Ureter (tissue), 1 donor: ENCODE measurements at places on chromosomes 12 and 14.

DNA sequence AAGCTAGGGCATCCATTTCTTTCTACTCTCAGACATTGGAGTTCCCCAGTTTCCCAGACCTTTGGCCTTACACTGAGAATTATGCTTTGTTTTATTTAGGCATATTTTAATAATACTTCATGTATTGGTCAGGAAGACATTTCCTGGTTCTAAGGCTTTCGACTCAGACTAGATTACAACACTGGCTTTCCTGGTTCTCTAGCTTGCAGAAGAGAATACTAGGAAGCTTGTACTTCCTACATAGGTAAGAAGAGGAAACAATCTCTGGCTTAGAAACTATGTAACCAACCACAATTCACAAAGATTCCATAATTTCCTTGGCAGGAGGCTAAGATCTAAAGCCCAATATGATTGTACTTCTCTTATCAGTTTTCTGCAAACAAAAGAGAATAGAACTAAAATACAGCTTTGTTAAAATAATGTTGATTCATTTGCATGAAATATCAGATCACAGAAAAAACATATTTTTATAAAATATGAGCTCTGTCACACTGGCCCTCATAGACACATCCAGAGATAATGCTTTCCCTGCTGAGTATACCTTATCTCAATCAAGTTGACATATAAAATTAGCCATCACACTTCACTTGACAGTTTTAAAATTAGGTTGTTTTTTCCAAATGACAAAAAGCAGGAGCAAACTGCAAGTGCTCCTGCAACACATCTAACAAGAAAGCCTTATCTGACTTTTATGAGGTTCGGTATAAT, 30.5 kb downstream of the CLEC2D start:
- DNase-seq, result no peak

DNA sequence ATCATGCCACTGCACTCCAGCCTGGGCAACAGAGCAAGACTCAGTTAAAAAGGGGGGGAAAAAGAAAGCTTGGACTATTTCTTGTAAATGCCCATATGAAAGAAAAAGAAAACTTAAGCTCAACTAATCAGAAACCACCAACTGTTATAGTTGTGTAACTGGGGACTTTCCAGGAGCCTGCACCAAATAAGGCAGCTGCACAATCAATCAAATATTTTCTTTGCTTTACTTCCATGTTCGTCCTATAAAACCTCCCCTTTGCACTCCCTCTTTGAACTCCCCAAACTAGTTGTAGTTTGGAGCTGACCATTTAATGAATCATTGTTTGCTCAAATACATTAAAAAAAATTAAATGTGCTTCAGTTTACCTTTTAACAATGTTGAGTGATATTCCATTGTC, 54.9 kb downstream of the OTOGL start:
- no peak for DNase-seq

- no peak for DNase-seq
Measured at GRCh38 chr12:84036912-84037311, 875.7 kb downstream of the SLC6A15 start.

GRCh38 chr12:68451261-68452077, 119.3 kb upstream of the MDM1 start:
- peak; percentile 44 for DNase-seq

- DNase-seq, result no peak
Measured at GRCh38 chr12:132046561-132046960, 96.8 kb downstream of the EP400 start.

- no peak for DNase-seq
Measured at GRCh38 chr12:72995616-72996015, 723.4 kb downstream of the TRHDE start.

DNA sequence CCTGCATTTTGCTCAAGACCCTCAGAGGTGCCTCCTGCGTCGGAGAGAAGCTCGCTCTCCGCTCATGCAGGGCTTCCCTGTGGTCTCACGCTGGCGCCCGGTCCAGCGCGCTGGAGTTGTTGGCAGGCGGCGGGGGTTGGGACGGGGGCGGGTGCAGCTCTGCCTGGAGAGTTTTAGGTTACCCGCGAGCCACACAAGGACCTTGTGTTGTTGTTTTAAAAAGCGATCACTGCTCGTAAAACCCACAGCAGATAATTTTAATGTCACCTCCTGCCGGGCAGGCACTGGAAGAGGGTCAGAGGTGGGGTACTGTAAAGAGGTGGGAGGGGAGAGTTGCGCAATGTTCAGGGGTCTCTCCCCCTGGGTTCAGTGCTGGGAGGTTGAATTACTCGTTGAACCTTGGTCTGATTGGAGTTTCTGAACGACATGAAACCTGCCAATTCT, 850 bp downstream of the SMOC1 start:
- DNase-seq, result no peak

DNA sequence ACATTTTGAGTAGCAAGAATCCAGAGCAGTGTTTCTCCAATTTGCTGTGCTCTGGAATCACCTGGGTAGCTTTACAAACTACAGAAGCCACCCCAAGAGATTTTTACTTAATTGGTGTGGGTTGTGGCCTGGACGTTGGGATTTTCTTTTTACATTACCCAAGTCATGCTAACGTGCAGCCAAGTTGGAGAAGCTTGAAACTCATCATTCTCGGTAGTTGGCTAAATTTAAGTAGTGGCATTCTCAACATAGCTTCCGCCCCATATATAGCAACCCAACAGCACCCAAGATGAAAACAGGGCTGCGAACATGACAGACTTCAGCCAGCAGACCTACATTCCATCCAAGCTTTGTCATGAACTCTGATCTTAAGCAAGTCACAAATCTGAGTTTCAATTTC, 25.0 kb downstream of the DAD1 start:
- no peak for DNase-seq

- no peak for DNase-seq
Measured at GRCh38 chr14:100413699-100414098, 90.6 kb downstream of the SLC25A47 start.

DNA sequence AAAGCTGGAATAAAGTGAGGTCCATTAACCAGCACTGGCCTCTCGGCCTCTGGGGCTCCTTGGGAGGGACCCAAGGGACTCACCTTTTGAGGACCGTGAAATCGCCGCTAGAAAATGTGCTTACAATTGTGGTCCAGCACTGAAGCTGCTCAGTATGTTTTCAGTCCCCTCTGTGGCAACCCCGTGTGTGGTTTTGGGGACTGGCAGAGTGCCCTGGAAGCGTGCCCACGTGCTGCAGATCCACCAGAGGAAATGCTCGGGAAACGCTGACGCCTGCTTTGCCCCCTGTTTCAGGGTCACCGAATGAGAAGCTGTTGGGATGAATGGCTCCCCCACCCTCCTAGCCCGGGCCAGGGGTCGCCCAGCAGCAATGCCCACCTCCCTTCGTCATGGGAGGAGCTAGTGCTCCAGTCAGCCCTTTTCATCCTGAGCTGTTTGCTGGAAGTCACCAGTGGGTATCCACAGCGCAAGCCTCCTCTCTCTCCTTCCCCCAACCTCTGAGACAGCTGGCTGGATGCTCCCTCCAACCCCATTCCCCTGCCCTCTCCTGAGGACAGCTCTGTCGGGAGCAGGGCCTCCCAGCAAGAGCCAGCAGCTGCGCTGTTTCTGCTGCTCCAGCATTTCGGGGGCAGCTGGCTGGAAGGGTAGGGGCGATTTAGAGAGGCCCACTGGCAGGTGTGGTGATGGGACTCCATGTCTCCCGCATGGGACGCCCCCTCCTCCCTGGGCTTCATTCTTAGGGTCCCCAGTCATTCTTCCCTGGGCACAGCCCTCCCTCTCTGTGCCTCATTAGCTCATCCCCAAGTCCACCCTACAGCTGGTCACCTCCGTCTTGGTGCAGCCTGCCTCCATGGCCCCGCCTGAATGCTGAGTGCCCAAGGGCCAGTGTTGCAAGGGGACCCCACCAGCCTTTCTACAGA, 33.2 kb upstream of the PPP1R13B start:
- peak; percentile 90 for DNase-seq

DNA sequence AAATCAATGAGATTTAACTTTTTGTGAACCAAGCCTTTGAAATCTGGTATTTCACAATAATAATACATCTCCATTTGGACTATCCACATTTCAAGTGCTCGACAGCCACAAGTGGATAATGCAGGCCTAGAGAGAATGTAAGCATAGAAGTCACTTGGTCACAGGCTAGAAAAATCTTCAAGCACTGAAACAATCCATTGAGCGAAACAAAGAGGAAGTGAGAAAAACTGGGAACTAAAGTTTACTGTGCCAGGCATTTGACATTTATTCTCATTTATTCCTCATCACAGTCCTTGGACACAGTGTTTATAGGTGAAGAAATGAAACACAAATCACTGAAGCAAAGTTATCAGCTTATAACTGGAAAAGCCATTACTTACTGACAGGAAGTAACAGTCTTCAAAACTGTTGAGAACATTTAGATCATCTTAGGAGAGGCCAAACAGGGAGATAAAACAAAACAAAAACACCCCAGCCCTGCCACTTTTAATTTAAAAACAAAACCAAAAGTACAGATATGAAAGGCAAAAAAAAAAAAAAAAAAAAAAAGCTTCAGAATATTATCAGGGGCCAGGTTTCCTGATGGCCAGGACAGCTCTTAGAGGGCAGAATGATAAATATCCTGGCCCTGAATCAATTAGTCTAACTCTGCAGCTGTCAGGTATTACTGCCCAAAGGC, 29.2 kb downstream of the GNS start:
- DNase-seq, result no peak

- DNase-seq, result no peak
Measured at GRCh38 chr12:13368971-13369370, 172.4 kb downstream of the EMP1 start.

DNA sequence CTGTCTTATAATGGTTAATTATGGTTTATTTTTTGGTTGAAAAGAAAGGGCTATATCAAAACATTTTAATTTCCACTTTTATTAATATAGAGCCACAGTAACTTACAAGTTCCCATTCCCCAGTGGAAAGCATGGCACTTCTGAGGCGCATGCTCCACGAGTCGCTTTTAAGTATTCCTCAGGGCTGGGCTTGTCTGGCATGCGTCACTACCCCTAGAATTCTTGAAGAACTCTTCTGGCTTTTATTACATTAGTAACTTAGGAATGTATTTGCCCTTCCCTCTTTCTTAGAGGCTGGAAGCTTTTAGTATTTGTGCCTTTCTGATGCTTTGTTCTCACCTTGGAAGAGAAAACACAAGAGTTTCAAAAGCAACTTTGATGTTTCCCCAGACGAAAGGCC, 81.1 kb downstream of the ESR2 start:
- DNase-seq, result no peak

DNA sequence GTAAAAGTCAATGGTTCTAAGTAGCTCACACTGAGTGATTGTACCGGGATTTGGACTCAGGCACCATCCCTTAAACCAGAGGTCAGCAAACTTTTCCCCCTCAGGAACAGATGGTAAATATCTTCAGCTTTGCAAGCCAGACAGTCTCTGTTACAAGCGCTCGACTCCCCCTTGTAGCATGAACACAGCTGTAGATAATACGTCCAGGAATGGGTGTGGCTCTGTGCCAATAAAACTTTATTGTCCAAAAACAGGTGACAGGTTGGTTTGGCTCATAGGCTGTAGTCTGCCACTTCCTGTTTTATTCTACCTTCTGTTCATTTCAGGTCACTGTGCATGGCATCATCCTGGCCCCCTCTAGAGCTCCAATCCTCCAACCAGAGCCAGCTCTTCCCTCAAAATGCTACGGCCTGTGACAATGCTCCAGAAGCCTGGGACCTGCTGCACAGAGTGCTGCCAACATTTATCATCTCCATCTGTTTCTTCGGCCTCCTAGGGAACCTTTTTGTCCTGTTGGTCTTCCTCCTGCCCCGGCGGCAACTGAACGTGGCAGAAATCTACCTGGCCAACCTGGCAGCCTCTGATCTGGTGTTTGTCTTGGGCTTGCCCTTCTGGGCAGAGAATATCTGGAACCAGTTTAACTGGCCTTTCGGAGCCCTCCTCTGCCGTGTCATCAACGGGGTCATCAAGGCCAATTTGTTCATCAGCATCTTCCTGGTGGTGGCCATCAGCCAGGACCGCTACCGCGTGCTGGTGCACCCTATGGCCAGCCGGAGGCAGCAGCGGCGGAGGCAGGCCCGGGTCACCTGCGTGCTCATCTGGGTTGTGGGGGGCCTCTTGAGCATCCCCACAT, 7.6 kb downstream of the BDKRB1 start:
- no peak for DNase-seq

DNA sequence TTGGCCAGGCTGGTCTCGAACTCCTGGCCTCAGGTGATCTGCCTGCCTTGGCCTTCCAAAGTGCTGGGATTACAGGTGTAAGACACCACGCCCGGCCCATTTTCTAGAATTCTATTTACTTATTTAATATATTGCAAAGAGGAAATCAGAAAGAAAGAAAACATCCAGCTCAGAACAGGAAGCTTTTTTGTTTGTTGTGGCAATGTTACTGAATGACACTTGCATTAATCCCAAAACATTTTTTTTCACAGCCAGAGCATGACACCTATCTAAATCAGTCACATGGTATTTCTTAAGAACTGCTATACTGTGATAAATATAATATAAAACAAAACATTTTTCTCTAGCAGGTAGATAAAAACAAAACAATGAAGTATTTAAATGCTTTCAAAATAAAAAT, 12.6 kb downstream of the CFL2 start:
- DNase-seq, result no peak

- DNase-seq, result no peak
Measured at GRCh38 chr12:77723308-77723707, 107.4 kb upstream of the NAV3 start.

DNA sequence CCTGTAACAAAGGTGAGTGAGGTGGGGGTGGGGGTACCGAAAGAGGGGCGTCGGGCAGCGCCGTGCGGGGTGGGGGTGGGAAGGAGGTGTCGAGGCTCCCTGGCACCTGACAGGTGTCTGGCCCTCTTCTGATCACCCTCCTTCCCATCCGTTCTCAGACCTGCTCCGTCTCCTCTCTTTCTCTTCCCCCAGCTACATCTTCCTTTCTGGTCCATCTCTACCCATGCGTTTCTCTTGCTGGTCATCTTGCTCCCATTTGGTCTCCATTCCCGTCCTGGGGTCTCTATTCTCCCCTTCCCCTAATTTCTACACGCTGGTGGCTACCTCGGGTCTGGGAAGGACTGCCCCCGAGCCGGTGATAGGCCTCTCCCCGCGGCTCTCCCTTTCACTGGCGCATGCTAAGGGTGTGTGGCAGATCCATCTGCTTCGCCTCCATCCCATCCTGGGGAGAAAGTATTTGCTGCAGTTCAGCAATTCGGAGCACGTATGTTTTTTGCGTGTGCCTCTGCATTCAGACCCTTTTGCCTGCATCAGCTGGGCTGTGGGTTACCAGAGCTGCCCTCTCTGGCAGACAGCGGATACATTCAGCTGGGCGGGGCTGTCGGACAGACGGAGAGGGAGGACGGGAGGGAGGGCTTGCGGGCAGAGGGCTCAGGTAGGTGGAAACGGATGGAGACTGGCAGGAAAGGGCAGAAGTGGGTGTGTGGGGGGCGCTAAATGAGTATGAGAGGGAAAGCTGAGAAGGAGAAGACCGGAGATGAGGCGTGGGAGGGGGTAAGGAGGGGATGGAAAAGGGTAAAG, 730 bp downstream of the CLSTN3 start:
- DNase-seq, result peak; percentile 73
